Adrenal gland (tissue), 19 donors: ENCODE measurements at places on chromosomes 3 and 15. TPM values are rescaled to one million over a fixed set of nuclear protein-coding genes. Genes with fewer than 3 reads are reported as not detected.

DNA sequence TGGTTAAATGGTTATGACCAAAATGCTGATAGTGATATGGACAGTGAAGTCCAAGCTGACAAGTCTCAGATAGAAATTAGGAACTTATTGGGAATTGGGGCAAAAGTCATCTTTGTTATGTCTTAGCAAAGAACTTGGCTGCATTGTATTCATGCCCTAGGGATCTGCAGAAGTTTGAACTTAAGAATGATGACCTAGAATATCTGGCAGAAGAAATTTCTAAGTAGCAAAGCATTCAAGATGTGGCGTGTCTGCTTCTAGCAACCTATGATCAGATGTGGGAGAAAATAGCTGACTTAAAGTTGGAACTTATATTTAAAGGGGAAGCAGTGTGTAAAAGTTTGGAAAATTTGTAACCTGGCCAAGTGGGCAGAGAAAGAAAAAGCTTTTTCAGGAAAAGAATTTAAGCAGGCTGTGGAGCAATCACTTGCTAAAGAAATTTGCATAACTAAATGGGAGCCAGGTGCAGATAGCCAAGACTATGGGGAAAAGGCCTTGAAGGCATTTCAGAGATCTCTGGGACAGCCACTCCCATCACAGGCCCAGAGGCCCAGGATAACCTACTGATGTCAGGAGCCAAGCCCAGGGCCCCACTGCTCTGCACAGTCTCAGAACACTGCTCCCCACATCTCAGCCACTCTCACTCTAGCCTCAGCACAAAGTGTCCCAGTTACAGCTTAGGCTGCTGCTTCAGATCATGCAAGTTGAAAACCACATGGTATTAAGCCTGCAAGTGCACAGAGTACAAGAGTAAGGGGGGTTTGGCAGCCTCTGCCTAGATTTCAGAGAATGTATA, 147.8 kb upstream of the TGFBR2 start:
- DNase-seq, result no peak

- peak; percentile 37 for DNase-seq
These were observed 199.5 kb downstream of the GOLGA6L6 start for GRCh38 chr15:20341901-20342600.

- no peak for DNase-seq
These were observed 26.3 kb downstream of the DNASE1L3 start for GRCh38 chr3:58184309-58184981.

- peak; percentile 29 for DNase-seq
These were observed 160.5 kb upstream of the CHRNA7 start for GRCh38 chr15:31869686-31870307.

DNA sequence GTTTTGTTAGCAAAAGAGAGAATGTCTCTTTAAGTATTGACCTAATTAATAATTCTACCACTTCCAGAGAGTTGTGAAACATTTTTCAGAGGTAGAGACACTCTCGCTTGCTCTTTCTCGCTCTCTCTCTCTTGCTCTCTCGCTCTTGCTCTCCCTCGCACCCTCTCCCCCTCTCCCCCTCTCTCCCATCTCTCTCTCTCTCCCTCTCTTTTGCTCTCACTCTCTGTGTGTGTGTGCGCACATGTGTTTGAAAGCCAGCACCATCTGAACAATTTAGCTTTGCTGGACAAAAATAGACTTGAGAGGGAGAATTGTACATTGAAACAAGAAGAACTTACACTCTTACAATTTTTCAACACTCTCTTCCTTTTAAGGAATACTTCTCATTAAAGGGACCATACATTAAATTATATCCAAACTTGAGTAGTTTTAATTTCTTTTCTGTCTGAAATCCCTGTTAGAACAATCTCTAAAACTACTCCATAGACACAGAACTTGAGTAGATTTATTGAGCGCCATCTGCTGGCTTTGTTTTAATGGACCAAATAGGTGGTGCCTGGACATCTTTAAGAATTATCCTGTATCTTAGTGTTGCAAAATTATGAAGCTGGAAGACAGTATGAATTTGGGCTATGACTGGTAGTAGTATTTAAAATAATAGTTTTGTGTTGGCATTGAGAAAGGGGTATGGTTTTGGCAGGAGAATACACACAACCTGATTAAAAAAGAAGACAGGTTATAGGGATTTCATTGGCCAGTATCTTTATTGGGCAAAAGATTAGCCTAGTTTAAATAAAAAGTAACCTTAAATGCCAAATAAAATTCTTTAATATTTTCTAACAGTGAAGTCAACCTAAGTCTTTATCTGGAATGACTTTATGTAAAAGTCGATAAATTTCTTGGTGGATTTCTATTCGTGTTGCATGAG, 124.6 kb downstream of the AKAP13 start:
- peak; percentile 32 for DNase-seq

DNA sequence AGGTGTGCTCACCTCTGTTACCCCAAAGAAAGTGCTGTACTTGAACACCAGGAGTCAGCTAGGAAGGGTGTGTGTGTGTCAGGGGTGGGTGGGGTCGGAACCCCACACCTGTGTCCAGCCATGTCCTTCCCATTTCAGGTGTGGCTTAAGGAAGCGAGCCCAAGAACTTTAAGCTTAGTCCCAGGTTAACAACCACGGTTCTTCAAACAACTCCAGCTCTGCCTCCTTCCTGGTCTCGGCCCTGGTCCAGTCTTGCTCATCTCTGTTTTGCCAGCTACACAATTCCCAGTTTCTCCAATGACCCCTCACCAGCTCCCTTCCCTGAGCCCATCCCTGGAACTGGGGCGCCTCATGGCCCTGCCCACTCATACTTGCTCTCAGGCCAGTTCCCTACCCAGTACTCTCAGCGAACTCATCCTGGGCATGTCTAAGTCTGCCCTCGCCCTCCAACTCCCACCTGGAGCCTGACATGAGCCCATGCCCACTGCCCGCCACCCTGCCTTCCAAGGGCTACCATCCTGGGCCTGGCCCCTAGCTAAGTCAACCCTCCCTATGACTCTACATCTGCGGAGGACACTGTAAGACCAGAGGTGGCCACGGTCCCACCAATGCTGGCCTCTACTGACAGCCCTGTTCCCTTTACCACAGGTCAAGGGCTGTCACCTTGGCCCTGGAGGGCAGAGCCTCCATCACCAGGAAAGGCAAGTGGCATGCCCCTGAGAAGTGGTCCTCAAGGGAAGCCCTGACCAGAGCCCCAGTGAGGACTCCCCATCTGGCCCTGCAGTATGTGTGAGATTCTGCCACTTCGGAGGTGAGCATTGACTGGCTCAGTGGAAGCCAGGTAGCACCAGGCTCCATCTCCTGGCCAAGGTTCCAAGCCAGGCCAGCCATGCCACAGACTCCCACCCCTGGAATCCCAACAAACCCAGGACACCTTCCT, 9.2 kb downstream of the POC1A start:
- no peak for DNase-seq

DNA sequence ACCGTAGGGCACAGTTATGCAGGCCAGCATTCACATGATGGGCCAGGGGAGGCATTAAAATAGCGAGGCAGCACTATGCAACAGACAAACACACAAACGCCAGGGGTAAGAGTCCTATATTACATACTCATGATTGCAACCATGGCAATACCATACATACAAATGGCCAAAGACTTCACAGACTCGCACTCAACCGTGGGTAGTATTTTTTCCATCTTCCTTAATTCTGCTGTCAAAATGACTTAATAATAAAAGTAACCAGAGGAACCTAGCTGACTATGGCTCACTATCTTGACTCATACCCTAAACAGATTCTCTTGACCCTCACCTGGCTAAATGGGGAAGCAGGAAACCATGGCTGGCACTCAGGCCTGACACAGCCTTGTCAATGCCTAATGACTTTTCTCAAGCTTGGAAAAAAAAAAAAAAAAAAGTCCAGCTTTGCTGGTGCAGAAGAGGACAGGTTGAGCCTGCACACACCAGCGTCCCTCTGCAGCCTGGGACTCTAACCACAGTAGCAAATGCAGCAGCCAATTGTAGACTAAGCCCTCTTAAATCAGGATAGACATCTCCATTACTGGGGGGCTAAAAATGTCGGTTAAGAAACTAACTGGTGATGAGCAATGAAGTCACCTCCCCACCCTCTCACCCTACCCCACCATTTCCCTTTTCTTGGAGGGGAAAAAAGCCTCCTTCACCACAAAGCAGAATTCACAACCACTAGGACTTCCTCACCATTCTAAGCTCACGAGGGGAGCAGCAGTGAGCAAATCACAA, 23.1 kb downstream of the CCDC12 start:
- DNase-seq, result peak; percentile 14

DNA sequence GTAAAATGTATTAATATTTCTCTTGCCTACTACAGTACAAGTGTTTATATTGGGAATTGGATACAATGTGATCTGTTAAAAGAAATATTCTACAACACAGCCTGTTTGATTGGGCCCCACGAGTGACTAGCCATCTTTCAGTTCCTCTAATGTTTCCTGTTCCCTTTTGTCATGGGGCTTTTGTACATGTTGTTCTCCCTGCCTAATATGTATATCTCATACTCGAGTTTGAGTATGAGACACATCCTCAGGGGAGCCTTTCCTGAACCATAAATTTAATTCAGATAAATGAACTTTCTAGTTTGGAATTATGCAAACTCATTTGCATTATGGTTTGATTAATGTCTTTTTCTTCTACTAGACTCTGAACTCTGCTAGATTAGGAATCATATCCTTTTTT, 65.5 kb downstream of the MEF2A start:
- DNase-seq, result peak; percentile 24

DNA sequence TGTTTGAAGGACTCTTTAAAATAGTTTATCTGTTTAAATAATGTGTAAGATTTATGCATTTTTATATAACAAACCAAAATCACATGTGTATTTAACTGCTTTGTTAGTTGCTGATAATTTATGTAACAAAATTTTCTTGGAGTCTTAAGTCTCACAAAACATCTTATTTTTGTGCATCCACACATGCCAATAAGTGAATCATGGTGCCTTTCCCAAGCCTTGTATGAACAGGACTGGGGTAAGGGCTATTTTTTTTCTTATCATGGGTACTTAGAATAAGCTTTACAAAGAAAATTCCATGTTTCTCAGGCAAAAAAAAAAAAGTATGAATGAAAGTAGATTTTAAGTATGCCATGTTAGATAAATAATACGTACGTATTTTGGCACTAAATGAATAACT, 132.9 kb upstream of the LRRFIP2 start:
- DNase-seq, result no peak

- DNase-seq, result no peak
These were observed 268.8 kb downstream of the ADAMTSL3 start for GRCh38 chr15:83922649-83923294.

GRCh38 chr3:151067158-151067557, 18.3 kb upstream of the MED12L start:
- DNase-seq, result no peak

DNA sequence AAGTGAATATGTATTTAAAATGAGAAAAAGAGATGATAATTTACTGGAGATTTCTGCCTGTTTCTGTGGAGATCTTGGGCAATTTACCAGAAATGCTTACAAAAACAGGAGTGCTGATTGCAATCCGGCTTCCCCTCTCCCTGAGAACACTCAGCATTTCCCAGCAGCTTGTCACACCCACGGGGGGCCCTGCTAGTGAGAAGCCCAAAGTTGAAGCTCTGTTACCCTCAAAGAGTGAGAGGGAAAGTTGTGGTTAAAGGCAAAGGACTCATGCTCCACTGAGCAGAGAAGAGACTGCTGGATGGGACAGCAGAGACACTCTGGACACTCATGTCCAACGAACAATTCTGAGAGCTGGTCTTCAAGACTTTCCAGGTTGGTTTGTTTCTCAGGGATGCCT, 2.9 kb downstream of the MCTP2 start:
- DNase-seq, result no peak

DNA sequence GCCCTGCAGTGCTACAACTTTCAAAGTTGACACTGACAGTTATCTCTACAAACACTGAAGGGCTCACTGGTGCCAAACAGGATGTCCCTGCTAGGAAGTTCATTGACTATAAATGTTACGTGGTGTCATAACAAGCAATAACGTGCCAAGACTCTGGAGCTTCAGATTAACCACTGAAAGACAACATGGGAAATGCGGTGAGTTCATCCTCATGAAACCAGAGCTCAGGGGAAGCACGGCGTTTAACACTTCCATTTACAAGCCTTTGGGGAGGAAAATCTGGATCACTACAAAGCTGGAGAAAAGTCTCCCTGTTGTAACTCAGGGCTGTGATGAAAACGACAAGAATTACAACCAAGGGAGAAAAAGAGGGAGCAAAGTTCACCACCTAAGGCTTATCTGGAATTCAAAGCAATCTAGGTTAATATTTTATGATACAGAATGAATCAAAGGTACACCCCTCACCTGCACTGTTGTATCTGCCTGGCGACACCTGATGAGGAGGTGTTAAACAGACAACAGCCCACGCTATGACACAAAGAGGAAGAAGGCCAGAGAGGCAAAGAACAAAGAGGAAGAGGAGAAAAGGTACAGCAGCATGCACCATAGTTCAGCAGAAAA, 27.0 kb downstream of the SHQ1 start:
- peak; percentile 40 for DNase-seq

DNA sequence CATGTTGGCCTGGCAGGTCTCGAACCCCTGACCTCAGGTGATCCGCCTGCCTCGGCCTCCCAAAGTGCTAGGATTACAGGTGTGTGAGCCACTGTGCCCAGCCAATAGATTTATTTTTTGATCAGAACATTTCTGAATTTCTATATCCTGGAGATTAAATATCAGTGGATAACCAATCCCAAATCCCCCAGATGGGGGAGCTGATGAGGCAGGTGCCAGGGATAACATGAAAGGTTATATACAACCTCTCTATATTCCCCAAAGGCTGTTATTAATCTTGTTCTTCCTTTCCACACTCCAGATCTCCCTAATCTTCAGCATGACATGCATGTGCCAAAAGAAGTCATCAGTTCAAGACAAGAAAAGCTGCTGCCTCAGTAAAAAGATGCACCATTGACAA, 112.3 kb downstream of the WDR76 start:
- DNase-seq, result no peak

- peak; percentile 76 for DNase-seq
These were observed 827 bp downstream of the SLC25A36 start for GRCh38 chr3:140942221-140943104.

Gene STX19
- polyA plus RNA-seq, result 0.07 TPM

Gene VIPR1
- polyA plus RNA-seq, result 4.2 TPM

Gene RRP9
- polyA plus RNA-seq, result 37.1 TPM

Gene LCTL
- 0.03 TPM for polyA plus RNA-seq

Gene NPAP1
- 0.04 TPM for polyA plus RNA-seq
